ENCODE measurements at places on chromosomes 5 and 9.

GRCh38 chr9:7368410-7369292 is 430.9 kb downstream of the DMAC1 start:
- no peak for DNase-seq

GRCh38 chr5:113984928-113985327 is 376.9 kb upstream of the KCNN2 start:
- DNase-seq = no peak

DNA sequence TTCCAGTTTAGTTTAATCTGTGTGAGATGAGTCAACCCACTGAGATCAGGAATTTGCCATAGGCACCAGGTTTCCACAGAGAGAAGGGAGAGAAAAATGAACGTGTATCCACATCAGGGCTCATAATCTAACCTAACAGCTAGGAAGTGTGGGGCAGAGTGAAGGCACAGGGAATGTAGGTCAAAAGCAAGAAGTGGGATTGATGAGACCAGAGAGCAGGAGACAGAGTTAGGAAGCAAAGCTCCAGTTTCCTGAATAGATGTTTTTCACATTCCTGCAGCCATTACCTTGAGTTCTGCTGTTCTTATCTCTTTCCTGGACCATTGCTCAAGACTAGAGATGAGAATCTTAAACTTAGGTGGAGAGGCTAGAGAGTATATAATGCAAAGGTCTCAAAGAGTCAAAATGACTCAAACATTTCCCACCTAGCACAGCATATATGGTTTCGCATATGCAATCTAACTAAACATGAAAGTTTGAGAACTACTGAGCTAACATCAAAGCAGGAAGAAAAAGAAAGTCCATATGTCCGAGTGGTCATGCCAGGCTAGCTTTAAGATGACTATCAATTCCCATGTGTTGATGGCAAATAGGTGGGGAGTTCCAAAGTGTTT is 41.1 kb upstream of the GNAQ start:
- no peak for DNase-seq

GRCh38 chr5:174329738-174330137 is 284.2 kb downstream of the NSG2 start:
- DNase-seq = no peak

DNA sequence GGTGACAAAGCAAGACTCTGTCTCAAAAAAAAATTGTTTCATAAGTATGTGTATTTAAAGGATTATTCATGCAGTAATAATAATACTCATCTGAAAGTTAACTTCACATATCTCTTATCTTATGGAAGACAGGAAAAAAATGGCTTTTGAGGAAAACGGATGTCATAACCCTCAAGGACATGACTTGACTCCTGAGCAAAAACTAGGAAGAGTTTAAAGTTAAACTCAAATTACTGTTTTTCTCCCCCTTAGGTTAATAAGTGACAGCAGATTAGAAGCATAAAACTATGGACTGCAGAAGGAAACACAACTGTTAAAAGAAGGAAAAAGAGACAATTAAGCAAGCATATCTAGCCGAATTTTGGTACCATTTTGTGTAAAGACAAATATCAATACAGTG is 16.5 kb downstream of the DHX29 start:
- DNase-seq = no peak

GRCh38 chr5:170159101-170159698 is 53.5 kb downstream of the FOXI1 start:
- DNase-seq = no peak

- DNase-seq = no peak
Measured at GRCh38 chr5:32217886-32218396, 43.8 kb upstream of the GOLPH3 start.

DNA sequence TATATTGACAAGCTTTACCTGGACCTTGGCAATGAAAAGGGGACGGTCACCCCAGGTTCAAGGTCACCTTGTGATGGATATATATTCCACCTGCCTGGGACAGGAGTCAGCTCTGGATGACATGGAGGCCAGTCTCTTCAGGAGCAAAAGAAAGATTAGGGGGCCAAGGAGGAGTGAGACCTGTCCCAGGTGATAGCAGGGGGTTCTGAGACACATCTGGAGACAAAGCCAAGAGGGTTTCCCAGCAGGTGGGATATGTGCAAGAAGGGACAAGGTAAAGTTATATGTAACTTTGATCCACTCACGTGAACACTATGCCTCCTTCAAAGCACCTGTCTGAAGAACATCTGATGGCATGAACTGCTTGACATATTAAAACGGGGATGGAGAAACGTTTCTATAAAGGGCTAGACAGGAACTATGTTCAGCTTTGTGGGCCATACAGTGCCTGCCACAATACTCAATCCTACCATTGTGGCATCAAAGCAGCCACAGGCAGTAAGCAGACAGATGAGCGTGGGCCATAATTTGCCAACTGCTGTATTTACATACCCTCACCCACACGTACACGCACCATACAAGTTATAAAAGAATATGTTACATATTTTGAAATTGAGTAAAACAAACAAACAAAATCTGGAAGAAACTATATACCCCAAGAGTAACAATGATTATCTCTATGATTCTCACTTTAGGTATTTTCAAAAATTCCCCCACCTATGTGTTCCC is 62.9 kb upstream of the ZNF622 start:
- DNase-seq = no peak

DNA sequence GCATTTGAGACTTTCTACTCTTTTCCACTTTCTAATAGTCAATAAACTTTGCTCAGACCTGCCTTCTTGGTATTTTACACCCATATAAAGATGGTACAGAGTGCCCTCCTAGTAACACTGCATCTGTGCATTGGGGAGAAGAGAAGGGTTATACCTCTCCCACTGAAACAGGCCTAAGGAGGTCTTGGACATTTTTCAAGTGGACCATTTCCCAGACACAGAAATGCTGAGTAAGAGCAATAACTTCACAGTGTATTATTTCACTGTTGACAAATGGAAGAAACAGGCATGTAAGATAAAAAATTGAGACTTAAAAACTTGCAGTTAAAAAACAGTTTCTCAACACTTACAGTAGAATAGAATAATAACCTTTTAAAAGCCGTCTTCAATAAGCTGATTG is 1224.0 kb upstream of the CDH18 start:
- DNase-seq = no peak

- DNase-seq = no peak
Measured at GRCh38 chr5:98679963-98680362, 93.5 kb upstream of the RGMB start.

GRCh38 chr5:58786035-58786434 is 203.2 kb downstream of the RAB3C start:
- DNase-seq = no peak

DNA sequence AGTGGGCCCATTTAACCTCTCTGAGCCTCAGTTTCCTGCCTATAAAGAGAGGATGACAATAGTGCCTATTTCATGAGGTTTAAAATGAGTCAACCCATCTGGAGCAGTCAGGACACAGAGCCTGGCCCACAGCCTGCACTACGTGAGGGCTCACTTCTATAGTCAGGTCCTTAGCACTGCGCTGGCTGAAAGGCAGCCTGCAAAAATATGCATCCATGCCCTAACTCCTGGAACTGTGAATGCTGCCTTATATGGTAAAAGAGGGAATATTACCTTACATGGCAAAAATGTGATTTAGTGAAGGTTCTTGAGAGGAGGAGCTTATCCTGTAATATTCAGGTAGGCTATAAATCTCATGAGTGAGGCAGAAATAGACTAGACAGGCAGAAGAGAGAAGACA is 98.5 kb downstream of the GABBR2 start:
- DNase-seq = no peak

DNA sequence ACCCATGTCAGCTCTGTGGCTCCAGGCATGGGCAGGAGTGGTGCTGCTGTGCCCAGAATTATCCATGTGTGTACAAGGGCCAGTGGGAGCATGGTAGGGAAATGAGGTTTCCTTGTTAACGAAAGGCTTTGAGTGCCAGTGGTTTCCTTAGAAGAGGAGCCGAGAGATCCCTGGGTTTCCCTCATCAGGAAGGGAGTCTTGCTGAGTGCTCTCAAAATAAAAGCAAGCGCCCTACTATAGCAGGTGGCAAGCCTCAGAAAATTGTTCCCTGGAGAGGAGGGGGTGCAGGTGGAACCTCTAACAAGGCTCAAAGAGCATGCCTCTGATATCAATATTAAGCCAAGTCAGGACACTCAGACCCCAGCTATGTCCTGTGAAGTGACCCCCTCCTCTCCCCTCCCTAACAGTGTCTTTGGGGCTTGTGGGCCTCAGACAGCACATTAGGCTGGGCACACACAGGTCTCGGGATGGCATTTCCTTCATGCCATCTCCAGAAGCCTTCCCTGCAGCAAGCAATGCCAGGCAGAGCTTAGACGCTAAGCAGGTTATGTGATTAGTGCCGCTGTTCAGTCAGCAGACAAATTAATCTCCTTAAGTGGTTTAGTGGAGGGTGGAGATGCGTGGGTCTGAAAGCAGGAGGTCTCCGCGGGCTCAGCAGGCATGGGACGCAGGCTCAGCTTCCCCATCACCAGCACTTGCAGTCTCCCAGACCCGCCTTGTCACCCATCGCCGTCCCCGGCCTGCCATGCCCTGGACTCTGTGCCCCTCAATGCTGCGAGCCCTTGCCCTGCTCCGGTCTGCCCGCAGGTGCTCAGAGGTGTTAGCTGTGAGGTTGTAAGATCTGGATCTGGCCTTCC is 60.0 kb upstream of the RARS1 start:
- no peak for DNase-seq

DNA sequence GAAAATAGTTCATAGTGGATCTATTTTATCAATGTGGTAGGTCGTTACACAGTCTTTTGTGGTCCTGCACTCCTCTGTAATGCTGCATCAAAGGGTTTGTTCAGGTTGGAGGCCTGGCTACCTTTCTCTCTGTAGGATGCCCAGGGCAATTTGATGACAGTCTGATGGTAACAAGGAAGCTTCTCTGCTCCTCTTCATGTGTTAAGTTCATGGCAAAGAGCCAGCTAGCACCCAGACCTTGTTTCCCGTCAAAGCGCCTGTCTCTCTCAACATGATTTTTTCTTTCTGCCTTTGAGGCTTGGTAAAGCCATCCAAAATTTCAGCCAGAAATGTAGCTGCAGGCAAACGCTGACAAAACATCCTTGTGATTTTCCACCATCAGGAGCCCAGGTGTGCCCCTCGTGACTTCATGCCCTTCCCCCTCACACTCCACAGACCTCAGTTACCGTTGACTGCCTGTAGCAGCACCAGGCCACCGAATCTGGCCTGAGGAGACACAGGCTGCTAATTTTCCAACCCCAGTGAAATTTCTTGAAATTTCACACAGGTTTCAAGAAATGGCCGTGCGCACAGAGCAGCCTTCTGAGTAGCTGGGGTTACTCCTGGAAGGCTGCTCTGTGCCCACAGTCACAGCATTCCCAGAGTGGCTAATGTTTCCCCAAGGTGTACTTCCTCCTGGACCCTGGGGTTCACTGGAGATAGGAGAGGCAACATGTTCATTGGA is 292.7 kb downstream of the CWC27 start:
- no peak for DNase-seq

GRCh38 chr5:138872841-138873465 is 2.2 kb downstream of the LRRTM2 start:
- DNase-seq = no peak

GRCh38 chr5:56692359-56693219 is 122.8 kb upstream of the MAP3K1 start:
- DNase-seq = no peak

DNA sequence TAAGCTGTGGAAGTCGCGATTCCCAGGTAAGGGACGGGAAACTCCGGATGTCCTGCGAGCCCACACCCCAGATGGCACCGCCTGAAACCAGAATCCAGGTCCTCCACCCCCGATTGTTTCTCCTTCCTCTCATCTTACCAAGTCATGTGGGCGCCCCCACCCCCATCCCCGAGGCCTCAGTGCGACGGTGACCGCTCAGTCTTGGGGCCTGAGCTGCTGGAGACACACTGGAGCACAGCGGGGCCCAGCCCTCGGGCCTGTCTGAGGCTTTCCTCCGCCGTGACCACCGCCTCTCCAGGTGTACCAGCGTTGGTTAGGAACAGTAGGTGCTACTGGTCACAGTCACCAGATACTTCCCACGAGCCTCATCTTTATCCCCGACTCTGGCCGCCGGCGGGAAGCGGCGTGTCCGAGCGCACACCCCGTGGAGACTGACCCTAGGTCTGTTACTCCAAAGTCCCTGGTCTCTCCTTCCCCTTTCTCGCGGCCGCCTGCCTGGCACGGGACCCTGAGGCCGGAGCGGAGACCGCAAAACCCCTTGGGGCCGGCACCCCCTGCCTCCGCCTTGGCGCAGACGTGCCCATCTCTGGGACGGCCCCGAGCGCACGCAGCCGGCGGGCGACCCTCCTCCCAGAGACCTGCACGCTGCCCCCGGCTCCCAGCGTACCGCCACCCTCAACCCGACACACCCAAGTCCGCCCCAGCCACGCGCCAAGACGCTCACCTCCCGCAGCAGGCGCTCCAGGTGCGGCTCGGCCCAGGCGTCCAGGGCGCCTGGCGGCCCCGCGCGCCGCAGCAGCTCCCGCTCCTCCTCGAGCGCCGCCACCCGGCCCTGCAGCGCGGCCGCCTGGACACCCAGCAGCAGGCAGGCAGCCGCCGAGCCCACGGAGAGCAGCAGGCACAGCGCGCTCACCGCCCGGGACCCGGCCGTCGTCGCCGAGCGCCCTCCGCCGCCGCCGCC is 733 bp downstream of the COL23A1 start:
- peak; percentile 45 for DNase-seq

DNA sequence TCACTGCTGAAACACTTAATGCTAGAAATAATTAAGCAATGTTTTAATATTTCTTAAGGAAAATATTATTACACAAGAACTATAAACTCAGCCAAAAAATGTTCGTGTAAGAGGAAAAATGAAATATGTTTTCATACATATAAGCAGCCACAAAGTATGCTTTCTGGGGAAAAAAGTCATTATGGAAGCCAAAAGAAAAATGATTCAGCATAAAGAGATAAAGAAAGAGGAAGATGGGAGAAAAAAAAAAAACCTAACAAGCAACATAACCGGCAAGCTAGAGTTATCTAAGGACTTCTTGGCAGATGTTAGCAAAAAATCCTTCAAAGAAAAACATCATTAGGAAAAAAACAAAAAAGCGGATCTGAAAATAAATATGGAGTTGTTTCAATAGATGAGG is 179.1 kb downstream of the MUSK start:
- DNase-seq = no peak

DNA sequence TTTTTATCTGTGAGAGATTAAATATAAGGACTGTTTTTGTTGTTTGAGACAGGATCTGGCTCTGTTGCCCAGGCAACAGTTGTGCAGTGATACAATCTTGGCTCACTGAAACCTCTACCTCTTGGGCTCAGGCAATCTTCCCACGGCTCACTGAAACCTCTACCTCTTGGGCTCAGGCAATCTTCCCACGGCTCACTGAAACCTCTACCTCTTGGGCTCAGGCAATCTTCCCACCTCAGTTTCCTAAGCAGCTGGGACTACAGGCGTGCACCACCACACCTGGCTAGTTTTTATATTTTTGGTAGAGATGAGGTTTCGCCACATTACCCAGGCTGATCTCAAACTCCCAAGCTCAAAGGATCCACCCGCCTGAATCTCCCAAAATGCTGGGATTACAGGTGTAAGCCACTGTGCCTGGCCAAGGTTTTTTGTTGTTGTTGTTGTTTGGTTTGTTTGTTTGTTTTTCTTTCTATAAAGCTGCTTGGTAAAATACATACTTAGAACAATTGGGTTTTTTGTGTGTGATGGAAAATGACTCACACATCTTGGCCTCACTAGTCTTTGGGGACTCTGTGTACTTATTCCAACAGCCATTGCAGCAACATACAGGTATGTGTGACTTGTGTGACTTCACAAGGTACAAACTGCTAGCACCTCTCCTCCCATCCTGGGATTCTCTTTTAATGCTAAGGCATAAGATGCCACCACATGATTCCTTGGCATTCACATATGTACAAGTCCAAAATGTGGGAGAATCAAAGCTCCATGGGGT is 36.5 kb upstream of the RASA1 start:
- no peak for DNase-seq

All from H9 (cell line).